ENCODE measurements at places on chromosomes 12 and 14.
A peak's percentile ranks its signal among the peaks of the same experiment; 100 is the strongest.

- DNase-seq: peak; percentile 32
These were observed at the start of gene ASB2 for GRCh38 chr14:93976477-93977057. TSS of gene ASB2 (minus strand) at chr14:93976570. CDS start at chr14:93964539, 12,031 bp downstream.

- no peak for DNase-seq
These were observed 709 bp downstream of the TCL1B start for GRCh38 chr14:95686935-95687334.

GRCh38 chr14:59755409-59756135 is 115.0 kb downstream of the RTN1 start:
- DNase-seq: no peak

DNA sequence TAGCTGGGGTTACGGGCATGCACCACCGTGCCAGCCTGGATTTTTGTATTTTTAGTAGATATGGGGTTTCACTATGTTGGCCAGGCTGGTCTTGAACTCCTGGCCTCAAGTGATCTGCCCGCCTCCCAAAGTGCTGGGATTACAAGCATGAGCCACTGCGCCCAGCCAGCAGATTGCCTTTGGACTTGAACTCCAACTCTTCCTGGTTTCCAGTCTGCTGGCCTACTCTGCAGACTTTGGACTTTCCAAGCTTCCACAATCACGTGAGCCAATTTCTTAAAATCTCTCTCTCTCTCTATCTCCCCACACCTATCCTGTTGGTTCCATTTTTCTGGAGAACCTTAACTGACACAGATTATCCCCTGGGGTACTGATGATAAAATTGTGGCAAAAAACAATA is 55.0 kb downstream of the EMP1 start:
- DNase-seq: no peak

GRCh38 chr14:51082349-51082748 is 12.6 kb downstream of the TRIM9 start:
- no peak for DNase-seq

- no peak for DNase-seq
These were observed 3.2 kb downstream of the DGLUCY start for GRCh38 chr14:91116913-91117588.

DNA sequence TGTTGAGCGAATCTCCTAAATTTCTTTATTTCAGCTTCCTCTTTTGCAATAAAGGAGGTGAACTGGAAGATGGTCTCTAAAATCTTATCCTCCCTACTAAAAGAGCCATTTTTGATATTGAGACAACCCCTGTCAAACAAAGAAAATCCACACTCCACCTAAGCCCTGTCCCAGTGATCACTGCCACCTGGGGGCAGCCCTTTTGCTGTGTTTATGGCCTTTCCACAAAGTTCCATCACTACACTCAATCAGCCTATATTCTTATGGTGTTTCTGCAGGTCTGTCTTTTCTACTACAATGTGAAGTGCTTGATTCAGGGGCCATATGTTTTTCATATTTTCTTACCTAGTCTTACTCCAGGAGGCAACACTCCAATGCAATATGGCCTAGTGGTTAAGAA is 163.7 kb downstream of the BMP4 start:
- DNase-seq: no peak

GRCh38 chr14:30966415-30967363 is 58.8 kb upstream of the AP4S1 start:
- DNase-seq: no peak

DNA sequence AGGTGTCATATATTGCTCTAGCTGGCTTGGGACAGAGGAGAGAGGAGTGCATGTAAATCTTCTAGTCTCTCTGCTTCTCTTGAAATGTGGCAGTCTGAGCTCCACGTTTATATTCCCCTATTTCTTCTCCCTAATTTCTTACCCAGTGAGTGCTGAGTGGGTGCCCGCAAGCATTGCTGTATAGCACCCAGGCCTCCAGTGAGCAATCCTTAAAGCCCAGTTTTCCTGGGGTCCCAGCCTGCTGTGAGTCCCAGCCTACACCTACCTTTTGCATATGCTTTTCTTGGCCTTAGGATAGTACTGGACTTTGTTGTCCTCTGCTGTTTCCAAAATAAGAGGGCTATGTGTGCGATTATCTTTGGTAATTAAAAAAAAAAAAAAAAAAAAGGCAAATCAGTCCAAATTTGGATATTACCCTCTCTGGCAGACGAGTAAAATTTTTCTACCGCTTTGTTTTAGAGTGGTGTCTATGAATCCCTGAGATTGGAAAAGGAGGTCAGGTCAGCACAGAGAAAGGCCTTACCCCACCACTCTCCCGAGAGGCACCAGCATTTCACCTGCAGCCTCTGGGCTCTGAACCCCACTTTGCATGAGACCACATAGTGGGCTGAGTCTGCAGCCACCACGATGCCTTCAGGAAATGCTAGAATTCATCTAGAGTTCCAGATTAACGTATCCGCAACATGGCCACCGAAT is 1.1 kb downstream of the MGST1 start:
- DNase-seq: no peak

DNA sequence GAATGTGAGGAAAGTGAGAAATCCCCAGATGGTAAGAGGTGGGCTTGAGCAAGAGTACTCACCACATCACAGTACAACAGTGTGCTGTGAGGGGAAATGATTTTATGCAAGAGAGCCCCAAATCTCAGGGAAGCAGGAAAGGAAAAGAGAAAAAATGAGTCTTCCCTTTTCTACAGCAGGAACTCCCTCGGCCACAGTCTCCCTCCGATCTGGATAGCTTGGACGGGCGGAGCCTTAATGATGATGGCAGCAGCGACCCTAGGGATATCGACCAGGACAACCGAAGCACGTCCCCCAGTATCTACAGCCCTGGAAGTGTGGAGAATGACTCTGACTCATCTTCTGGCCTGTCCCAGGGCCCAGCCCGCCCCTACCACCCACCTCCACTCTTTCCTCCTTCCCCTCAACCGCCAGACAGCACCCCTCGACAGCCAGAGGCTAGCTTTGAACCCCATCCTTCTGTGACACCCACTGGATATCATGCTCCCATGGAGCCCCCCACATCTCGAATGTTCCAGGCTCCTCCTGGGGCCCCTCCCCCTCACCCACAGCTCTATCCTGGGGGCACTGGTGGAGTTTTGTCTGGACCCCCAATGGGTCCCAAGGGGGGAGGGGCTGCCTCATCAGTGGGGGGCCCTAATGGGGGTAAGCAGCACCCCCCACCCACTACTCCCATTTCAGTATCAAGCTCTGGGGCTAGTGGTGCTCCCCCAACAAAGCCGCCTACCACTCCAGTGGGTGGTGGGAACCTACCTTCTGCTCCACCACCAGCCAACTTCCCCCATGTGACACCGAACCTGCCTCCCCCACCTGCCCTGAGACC is 7.8 kb downstream of the ATN1 start:
- DNase-seq: no peak

GRCh38 chr14:93984987-93985410 is 8.6 kb upstream of the ASB2 start:
- DNase-seq: no peak

GRCh38 chr14:94101748-94102147 is 8.8 kb upstream of the IFI27 start:
- no peak for DNase-seq
